ENCODE measurements at places on chromosomes 2 and 18.

GRCh38 chr2:204551512-204551863 lies 6.2 kb downstream of the PARD3B start:
- no peaks in the 10 kb centered on the region for H3K36me3 ChIP-seq
- no peaks in the 10 kb centered on the region for H3K4me1 ChIP-seq
- no peak overlapping the region for H3K4me3 ChIP-seq
- H3K27ac ChIP-seq, result no peak overlapping the region

- H3K36me3 ChIP-seq, result no peaks in the 10 kb centered on the region
- H3K4me1 ChIP-seq, result peaks cover 40% of the 10 kb centered on the region
- DNase-seq, result no peak
- H3K4me3 ChIP-seq, result no peak overlapping the region
- H3K27me3 ChIP-seq, result peaks cover 2% of the 10 kb centered on the region
- H3K27ac ChIP-seq, result no peak overlapping the region
Measured at GRCh38 chr2:60522462-60522861, 31.0 kb downstream of the BCL11A start.

GRCh38 chr2:132937629-132938028 lies 267.6 kb upstream of the LYPD1 start:
- no peaks in the 10 kb centered on the region for H3K36me3 ChIP-seq
- no peak overlapping the region for H3K27ac ChIP-seq
- H3K27me3 ChIP-seq, result no peaks in the 10 kb centered on the region
- no peak overlapping the region for H3K4me3 ChIP-seq

- peaks cover 10% of the 10 kb centered on the region for H3K4me1 ChIP-seq
- no peak overlapping the region for H3K4me3 ChIP-seq
- H3K27me3 ChIP-seq, result peaks cover 3% of the 10 kb centered on the region
- no peaks in the 10 kb centered on the region for H3K36me3 ChIP-seq
- no peak for DNase-seq
Measured at GRCh38 chr2:7452110-7452876, 535.1 kb downstream of the RNF144A start.

GRCh38 chr2:126317790-126318431 lies 338.0 kb upstream of the GYPC start:
- H3K36me3 ChIP-seq, result no peaks in the 10 kb centered on the region

- no peak for DNase-seq
- H3K27me3 ChIP-seq, result no peaks in the 10 kb centered on the region
- no peak overlapping the region for H3K27ac ChIP-seq
- no peak overlapping the region for H3K4me3 ChIP-seq
- no peaks in the 10 kb centered on the region for H3K4me1 ChIP-seq
Measured at GRCh38 chr2:150878356-150878755, 383.3 kb downstream of the RBM43 start.

All from glutamatergic neuron (in vitro differentiated cells).